Uterus (tissue), 4 donors: ENCODE measurements at places on chromosomes 1 and 21. TPM values are rescaled to one million over a fixed set of nuclear protein-coding genes. Genes with fewer than 3 reads are reported as not detected.
A peak's percentile ranks its signal among the peaks of the same experiment; 100 is the strongest.

The FAM3B gene
- not detected for total RNA-seq

DNA sequence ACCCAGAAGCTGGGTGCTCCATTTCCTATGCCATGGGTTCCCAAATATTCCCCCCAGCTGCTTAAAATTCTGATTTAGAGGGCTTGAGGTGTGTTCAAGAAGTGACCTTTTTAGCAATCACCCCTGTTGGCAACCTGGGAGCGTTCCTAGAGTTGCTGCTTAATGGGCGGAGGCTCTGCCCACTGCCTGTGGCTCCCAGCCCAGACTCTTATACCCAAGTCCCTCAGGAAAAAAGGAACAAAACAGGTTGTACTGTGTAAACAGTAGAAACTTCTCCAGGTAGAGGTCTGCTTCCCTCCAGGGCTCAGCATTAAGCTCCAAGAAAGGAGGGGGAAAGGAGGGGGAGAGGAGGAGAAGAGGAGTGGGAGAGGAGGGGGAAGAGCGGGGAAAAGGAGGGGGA is 14.6 kb upstream of the TENT5C start:
- DNase-seq: no peak

The PTPN14 gene
- total RNA-seq: 35.3 TPM

The NKAIN1 gene
- not detected for total RNA-seq

The DRAXIN gene
- total RNA-seq: not detected

DNA sequence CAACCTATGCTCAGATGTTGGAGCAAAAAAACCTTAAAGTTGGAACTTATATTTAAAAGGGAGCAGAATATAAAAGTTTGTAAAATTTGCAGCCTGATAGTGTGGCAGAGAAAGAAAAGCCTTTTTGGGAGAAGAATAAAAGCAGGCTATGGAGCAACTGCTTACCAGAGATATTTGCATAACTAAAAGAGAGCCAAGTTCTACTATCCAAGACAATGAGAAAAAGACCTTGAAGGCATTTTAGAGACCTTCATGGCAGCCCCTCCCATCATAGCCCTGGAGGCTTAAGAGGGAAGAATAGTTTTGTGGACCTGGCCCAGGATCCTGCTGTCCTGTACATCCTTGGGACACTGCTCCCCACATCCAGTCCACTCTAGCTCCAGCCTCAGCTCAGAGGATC is 312.5 kb upstream of the ZRANB2 start:
- no peak for DNase-seq

DNA sequence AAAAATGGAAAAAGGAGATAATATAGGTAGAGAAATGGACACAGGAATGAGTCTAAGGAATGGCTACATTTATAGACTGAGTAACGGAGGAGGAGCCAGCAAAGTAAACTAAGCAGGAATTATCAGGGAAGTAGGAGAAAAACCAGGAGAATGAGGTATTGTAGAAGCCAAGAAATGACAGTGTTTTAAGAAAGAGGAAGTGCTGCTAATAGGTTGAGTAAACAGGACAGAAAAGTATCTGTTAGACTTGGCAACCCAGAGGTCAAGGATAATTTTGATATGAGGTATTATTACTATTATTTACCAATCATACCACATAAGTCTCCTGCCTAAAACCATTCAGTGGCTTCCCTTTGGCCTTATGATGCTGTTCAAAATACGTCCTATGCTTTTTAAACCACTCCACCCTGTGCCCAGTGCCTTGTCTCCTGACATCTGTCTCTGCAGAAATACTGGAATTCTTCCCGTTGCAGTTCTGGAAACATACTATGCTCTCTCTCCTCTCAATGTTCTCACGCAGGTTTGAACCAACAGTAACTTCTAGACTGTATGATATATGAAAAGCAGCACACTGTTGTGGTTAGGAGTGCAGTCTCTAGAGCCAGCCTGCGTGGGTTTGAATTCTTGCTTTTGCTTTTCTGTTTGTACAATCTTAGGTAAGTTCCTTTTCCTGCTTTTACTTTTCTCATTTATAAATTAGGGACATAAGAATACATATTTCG is 24.6 kb upstream of the NEK7 start:
- DNase-seq: no peak

The ORC1 gene
- 0.26 TPM for total RNA-seq

DNA sequence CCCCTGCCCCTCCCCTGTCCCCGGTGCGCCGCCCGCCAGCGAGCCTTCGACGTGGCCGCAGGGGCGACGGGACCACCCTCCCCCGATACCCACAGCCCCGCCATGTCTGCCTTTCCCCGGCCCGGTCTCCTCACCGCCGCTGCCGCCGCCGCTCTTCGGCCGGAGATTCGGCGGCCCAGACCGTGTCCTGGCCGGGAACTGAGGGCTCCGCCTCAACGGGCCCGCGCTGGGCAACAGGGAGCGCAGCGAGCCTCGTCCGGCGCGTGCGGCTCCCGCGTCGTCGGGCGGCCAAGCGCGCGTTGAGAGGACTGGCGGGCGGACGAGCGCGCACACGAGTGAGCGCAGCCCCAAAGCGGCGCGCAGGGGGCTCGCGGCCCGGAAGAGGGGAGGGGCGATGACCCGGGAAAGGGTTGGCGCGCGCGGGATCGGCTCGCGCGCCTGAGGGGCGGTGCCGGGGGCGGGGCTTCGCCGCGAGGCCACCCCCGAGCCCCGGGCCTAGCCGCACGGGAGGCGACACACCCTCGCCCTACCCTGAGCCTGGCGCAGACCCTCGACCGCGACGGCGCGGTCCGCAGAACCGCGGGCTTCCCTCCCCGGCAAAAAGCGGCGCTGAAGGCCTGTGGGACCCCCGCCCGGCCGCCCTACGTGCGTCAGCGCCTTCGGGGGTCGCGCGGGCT is at the start of gene BTG3:
BTG3 (minus strand) TSS at position 337 of the 677 bp plus-strand sequence. CDS start 3,757 bp downstream, outside the sequence.
- peak; percentile 86 for DNase-seq

- DNase-seq: no peak
Observed at GRCh38 chr1:109479311-109479710, 4.4 kb upstream of the ATXN7L2 start.
